ENCODE measurements at places on chromosomes 6 and 20. TPM values are rescaled to one million over a fixed set of nuclear protein-coding genes. Genes with fewer than 3 reads are reported as not detected.

Gene MPIG6B
- total RNA-seq, result 0.41 TPM

Gene PRR18
- 0.80 TPM for total RNA-seq

DNA sequence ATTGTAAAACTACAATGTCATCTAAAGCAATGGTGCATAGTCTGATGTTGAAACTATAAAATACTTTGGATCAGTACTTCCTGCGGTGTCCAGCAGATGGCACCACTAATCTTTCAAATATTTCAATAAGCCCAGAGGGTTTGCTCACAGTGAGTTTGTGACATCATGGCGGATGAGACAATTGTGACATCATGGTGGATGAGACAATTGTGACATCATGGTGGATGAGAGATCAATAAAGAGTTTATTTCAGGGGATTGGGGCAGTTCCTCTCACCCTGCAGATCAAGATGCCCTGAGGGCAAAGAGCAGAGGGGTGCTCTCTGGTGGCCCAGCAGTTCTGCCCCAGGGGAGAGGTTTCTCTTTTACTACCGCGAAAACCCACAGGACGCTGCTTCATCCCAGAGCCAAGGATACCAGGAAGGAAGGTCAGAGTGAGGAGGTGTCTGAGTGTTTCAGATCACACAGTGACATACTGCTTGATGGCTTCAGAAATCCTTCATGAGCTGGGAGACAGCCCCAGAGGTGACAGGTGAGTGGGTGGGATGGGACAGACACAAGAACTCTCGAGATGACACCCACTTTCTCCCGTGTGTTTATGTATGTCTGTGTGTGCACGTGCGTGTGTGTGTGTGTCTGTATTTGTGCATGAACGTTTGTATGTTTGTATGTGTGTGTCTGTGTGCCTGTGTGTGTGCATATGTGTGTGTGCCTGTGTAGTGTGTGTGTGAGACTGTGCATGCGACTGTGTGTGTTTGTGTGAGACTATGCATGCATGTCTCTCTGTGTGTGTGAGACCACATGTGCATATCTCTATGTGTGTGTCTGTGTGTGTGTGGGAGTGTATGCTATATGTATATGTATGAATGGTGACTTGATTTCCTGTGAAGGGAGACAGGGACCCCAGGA, 7.3 kb upstream of the ULBP2 start:
- H3K4me3 ChIP-seq, result peak overlapping the region; percentile 13
- peaks cover 3% of the 10 kb centered on the region for H3K36me3 ChIP-seq
- peaks cover 96% of the 10 kb centered on the region for H3K27me3 ChIP-seq
- H3K4me1 ChIP-seq, result peaks cover 5% of the 10 kb centered on the region
- DNase-seq, result no peak
- peak overlapping the region; percentile 14 for H3K27ac ChIP-seq

GRCh38 chr20:44646023-44646640, 5.4 kb downstream of the ADA start:
- H3K27ac ChIP-seq, result no peak overlapping the region
- peaks cover 3% of the 10 kb centered on the region for H3K36me3 ChIP-seq
- no peak for DNase-seq
- H3K27me3 ChIP-seq, result peaks cover 3% of the 10 kb centered on the region
- H3K4me3 ChIP-seq, result no peak overlapping the region

DNA sequence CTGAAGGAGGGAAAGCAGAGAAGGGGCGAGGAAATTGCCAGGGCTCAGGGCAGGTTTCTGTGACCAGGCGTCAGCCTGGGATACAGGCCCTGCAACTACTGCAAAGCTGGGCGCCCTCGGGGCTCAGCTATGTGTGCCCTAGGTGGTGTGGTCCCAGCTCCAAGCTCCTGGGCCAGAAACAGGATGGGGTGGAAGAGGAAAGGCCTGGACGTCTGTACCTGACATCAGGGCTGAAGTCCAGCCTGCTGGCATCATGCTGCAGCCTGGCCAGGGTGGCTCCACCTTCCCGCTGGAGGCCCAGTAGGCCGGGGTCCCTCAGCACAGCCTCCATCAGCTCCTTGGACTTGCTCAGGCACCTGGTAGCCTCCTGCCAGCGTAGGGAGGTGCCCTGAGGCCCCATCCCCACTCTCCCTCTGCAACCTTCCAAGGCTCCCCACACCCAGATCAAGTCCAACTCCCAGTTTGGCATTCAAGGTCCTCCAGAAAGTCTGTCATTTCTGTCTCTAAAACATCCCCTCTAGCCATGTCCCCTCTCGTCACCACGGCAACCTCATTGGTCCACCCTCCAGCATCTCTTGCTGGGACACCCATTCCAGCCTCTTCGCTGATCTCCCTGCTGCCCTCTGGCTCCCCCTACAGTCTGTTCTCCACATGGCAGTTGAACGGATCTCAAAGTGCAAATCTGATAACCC, 38.2 kb downstream of the KIAA1755 start:
- no peak for DNase-seq
- H3K36me3 ChIP-seq, result no peaks in the 10 kb centered on the region
- no peak overlapping the region for H3K27ac ChIP-seq
- H3K27me3 ChIP-seq, result peaks cover 4% of the 10 kb centered on the region
